ENCODE measurements at places on chromosomes 12 and 14. TPM values are rescaled to one million over a fixed set of nuclear protein-coding genes. Genes with fewer than 3 reads are reported as not detected.

LTA4H gene
- total RNA-seq: 63.7 TPM

SLCO1B1 gene
- total RNA-seq: not detected

C14orf132 gene
- total RNA-seq: 14.0 TPM

KIF26A gene
- 1.4 TPM for total RNA-seq

HSPB8 gene
- 54.6 TPM for total RNA-seq

TRHDE gene
- total RNA-seq: 0.87 TPM

SPX gene
- total RNA-seq: 19.8 TPM

CCDC177 gene
- total RNA-seq: not detected

CEP170B gene
- 50.3 TPM for total RNA-seq

PAN2 gene
- total RNA-seq: 15.4 TPM

CD27 gene
- total RNA-seq: not detected

E2F7 gene
- 21.5 TPM for total RNA-seq

COPZ1 gene
- 134 TPM for total RNA-seq

- no peak for DNase-seq
Measured at GRCh38 chr14:104512771-104513640, 66.6 kb upstream of the C14orf180 start.

DNA sequence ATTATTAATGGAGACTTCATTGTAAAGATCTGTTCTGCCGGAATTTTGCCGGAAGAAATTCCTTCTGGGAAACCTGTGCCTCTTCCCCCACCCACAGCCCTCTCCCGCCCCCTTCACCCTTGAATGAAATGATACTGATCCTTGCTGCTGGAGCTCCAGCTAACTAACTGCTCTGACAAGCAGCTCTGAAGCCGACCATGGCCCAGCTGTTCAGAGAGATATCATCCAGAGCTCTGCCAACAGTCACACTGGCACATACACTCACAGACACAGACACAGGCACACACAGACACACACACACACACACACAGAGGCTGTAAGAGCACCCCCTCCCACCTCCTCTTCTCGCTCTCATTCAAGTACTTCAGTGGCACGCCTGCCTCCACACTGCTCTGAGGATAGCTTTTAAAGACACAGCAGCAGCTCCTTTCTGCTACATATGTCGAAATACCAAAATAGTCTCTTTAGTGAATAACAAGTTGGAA lies 88.6 kb downstream of the R3HDM2 start:
- DNase-seq: peak; percentile 52

DNA sequence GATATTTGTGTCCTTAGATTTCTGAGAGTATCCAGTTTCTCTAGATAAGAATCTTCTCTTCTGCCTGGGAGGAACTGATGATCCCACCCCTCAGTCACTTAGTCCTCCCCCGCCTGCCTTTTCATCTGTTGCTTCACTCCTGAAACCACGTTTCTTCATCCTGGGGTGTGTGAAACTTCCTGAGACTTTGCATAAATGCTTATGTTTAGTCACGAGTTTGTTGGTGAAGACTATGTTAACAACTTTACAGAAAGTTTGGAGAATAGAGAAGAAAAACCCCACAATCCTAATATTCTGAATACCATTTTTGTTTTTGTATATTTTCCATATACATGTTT lies 33.2 kb downstream of the MARK3 start:
- DNase-seq: peak; percentile 68

DNA sequence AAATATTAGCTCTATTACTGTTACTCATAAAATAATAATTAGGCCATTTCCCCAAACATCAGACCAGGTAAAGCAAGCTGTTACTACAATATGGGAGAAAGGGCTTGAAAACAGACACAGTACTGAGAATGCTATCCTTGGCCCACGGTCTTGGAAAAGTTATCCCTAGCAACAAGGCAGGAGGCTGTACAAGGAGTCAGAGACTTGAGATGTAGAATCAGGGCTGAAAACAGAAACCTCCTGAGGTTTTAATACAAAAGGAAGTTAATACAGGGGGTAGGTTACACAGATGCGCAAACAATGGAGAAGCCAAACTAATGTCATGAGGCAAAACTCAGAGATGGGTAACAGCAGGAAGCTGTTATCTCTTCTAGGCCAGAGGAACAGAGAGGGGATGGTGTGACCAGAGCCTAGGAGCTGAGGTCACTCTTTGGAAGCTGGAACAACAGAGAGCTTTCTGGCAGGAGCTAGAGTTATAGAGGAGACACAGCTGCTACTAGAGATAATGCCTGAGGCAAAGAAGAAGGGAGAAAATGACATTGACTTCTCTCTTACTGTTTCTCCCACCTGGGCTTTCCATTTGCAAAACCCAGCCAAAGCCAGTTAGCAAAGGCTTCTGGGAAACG lies 248.8 kb downstream of the SUDS3 start:
- no peak for DNase-seq

DNA sequence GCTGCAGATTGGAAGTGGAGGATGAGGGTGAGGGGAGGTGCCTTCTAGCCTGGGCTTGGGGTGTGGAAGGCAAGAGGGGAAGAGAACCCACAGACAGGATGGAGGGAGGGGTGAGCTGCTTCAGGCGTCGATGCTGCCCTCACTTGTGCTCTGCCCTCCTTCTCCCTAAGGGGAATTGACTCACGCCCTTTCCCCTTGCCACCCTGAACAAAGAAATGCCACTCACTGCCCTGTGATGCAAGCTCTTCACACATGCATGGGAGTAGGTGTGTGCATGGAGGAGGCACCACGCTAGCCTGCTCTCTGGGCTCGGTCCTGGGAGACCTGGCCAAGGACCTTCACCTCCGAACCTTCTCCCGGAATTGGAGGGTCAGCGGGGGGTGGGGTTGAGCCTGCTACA lies 35.7 kb upstream of the PRMT8 start:
- DNase-seq: no peak

GRCh38 chr12:130633771-130634170 lies 82.3 kb downstream of the RIMBP2 start:
- no peak for DNase-seq

- peak; percentile 37 for DNase-seq
Measured at GRCh38 chr14:20492486-20492885, 12.9 kb upstream of the RNASE10 start.

DNA sequence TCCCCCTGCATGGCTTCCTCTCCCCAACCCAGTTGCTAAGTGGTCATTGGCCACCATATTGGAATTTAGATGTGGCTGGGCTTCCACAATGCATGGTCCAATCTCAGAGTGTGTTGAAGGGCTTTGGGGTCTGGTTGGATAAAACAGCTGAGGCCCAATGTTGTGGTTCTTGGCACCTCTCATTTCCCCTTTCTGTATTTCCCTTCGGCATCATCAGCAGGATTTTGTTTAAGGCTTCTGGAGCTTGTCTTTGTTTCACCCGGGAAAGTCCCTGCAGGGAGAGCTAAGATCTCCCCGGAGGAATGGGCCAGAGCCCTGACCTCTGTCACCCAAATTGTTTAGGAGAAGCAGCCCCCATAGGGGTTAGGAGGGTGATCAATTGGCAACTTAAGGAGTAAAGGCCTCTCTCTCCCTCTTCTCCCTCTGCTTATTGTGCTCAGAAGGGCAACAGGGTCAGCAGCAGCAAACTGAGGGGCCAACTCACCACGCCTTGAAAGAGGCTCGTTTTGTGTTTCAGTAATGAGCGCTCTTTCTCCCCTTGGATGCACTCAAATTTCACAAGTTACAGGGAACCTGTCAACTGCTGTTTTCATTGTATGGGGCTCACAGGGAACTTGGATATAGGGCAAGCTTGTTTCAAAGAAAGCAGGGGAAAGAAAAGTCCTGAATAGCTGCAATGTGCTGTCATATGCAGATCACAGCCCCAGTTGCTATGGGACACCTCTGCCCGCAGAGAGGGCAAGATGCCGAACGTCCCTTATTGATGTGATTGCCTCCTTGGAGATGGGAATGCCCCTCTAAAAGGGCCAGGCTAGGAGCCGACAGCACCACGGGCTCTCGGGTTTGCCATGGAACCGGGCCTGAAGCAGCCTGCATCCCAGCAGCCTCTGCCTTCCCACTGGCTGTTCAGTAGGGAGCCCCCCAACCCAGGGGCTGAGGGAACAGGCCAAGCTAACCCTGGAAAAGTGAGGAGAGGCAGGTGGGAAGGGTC lies 223.7 kb downstream of the ZFP36L1 start:
- no peak for DNase-seq

- DNase-seq: no peak
Measured at GRCh38 chr12:49537752-49538509, 899 bp upstream of the KCNH3 start.

DNA sequence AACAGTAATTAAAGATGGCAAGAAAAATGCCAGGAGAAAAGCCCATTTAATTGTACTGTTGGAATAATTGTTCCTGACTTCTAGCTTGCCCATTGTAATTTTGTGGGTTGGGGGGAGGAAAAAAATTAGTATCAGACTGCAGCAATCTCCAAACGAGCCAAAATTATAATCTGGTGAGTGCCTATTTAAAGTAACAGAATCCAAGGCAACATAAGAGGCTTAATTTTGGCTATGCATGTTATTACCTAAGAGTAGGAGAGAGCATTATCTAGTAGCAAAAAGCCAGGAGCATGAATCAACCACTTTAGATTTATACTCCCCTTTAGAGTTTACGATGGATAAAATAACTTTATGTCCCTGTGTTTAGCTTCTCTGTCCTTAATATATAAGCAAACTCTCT lies 14.6 kb upstream of the DENND5B start:
- no peak for DNase-seq

DNA sequence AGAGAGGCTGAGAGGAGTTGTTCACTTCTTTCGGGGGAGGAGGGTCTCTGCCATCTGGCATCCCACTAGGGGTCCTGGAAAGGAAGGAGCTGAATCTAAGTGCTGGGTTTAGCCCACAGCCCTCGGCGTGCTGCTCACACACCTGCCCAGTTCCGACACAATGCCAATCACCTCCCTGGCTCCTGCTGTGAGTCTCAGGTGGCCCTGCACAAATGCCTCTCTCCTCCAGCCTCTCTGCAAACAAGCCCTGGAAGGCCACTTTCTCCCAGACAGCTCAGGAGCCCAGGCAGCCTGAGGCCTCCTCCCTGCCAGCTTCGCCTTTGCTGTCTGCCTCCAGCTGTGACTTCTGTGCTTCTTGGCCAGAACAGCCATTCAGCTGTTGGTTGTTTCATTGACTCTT lies 51.2 kb downstream of the SMIM41 start:
- DNase-seq: no peak

All from astrocyte (in vitro differentiated cells and primary cell).